ENCODE measurements at places on chromosomes 1 and 21.

DNA sequence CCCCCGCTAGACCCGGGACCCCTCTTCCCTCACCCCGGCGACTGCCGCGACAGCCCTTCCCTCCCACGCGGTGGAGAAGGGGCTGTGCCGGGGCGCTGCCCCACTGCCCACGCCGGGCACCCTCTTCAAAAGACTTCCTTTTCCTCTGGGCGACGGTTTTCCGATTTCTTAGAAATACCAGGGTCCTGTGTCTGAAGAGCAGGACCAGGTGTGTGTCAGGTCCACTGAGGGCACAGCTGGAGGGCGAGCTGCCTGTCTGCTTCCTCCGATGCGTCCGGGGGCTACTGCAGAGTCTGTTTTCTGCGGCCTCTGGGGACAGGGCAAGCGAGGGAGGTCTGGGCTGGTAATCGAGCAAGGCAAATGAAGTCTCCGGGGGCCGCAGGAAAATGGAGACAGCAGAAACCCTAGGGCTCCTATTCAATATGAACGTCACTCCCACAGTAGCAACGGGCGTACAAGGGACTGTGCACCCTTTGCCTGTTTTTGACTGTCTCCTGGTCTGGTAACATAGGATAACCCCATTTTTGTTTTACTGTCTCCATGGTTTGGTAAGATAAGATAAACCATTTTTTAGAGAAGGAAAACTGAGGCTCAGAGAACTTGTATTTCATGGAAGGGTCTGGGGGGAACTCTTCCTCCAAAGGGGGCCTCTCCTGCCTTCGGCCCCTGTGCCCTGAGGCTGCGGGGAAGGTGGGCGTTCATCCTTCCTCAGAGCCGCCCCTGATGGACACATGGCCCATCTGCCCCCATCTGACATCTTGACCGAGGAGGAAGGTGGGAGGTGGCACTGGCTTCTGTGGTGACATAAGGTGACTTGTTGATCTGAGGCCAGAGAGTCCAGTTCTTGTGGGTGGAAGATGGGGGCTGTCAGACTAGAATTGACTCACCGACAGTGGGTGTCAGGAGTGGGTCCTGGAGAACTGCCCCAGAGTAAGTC, 970 bp downstream of the TNFRSF1B start:
- peak; percentile 59 for DNase-seq

GRCh38 chr1:244339073-244339692, 112.5 kb downstream of the ADSS2 start:
- DNase-seq, result no peak

- no peak for DNase-seq
These were observed 471 bp upstream of the ADPRS start for GRCh38 chr1:36088265-36088576.

DNA sequence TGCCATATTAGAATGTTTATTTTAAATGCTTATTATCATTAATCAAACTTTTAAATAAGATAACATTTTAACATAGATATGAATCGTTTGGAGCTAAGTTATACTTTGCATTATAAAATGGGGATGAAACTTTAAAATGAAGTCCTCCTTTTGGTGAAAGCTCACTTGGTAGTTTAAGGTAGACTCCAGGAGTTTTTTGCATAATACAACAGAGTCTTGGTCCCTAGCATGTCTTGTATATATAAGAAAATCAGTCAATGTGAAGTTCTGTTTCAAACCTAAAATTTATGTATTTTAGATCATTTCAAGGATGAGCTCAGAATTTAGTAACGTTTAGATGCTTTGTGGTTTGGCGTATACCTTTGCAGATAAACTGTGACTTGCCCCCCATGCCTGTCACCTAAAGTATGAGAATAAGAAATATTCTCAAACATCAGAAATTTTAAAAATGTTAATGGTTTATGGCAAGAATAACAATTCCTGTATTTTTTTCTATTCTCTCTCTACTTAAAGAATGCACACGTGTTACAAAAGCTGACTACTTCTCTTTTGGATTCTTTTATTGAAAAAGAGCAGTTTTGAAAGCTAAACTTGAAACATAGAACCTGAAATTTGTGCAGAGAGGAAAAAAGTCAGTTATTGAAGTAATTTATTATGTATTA, 3.8 kb downstream of the NFIA start:
- DNase-seq, result no peak

DNA sequence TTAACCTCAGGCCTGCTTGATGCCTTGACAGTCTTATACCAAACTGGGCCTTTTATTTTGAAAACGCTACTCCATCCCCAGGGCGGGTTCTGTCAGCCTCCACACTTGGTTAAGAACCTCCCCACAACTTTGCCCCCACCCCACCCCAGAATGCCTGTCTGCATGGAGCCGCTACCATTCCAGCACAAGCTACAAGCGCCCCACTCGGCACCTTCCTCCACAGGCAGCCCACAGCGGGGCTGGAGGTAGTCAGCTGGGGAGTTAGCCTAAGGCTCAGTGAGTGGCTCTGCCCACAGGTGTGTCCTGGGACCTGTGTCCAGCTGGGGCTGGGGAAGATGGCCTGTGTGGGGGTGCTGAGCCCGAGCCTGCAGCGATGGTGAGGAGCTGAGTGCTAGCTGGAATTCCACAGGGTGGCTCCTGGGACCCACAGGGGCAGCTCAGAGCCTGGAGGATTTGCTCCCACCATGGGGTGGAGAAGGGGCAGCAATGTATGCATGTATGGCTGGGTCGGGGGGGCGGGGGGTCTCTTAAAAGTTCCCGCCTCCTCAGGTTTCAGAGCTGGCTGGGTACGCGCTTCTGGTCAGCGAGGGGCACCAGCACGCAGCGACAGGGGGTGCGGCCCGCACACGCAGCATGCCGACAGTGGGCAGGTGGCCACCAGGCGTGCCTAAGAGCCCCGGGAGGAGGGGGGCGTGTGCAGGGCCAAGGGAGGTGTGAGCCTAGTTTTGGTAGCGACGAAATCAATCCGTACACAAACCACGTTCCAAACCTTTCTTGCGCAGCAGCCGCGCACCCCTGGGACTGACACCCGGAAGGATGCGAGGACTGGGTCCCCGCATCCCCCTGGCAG, 917 bp downstream of the ETNK2 start:
- DNase-seq, result no peak

DNA sequence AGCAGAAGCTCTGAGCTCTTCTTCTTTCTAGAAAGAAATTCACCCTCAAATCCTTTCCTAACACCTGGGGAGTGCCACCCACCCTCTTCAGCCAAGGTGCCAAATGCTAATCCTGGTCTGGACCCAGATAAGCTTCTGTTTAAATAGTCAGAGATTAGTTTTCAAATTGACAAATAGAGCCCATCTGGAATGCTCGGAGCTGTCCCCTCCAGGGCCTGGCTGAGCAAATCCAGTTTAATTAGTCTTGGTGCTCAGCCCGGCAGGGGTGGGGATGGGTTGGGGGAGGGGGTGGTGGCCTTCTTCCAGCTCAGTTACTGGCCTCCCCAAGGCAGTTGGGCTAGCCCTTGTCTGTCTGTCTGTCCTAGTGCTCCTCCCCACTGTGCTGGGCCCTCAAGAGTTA, 269.5 kb downstream of the GRIK3 start:
- DNase-seq, result no peak

DNA sequence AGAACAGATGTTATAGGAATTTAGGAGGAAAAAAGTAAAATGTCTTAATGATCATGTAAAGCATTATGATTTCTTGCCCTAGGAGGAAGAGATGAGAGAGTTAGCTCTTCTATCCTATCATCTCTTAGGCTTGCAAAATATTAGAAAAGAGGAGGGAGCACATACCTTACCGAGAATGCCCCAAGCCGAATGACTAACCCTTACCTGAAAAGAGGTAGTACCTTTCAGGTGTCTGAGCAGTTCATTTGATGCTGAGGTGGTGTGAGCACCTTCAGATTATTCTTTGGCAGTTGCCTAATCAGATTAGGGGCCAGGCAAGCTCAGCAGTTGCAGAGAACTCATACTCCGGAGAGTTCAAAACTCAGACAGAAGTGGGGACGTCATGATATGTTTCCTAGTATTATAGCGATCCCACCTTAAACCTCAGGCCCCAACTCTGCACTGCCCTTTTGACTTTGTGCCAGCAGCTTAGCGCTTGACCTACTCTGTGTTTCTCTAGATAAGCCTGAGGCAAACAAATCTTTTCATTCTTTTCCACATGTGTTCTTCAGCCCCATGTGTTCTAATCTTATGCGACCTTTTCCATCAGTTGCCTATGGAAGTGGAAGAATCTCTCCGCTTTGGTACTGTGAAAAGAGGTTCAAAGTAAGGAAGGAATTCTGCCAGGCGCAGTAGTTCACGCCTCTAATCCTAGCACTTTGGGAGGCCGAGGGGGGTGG, 52.5 kb downstream of the ATP2B4 start:
- DNase-seq, result no peak

GRCh38 chr1:16204634-16205333, 7.7 kb downstream of the ARHGEF19 start:
- peak; percentile 43 for DNase-seq

DNA sequence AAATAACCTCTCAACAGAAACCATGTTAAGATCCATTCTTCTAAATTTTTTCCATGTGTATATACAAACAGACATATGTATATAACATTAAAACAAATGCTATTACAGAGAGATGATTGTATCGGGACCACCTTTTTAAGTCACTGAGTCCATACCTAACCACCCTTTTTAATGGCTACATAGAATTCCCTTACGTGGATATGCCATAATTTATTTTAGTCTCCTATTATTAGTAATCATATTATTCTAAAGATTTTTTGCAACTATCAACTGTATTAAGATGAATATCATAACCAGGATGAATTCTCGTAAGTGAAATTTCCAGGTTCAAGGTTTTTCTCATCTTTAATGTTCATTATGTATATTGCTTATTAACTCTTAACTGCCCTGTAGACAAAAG, 259.7 kb downstream of the HHAT start:
- no peak for DNase-seq

DNA sequence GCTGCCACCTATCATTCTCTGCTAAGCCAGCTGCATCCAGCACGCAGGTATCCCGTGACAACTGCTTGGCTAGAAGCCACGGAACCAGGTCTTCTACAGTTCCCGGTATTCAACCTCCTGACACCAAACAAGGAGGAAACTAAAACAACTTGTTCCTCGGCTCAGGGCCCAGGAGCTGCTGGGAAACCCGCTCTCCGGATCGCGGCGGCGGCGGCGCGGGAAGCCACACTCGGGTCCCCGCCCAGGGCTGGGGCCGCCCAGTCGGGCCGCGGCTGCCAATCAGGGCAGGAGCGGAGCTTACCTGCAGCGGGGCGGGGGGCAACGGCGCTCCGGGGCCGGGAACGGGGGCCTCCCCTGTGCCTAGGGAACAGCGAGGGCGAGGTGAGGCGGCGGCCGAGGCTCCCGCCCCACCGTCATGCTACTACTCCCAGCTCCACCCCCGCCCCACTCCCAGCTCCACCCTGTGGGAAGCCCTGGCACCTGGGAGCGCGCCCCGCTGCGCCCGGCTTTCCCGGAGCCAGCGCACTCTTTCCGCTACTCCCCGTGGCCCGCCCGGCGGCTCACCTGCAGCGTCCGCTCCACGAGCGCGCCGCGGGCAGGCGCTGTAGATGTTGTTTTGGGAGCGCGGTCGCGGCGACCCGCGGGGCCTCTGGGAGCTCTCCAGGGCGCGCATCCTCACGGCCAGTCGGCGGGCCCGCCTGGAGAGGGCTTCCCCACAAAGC, 12.1 kb downstream of the IL24 start:
- peak; percentile 72 for DNase-seq

DNA sequence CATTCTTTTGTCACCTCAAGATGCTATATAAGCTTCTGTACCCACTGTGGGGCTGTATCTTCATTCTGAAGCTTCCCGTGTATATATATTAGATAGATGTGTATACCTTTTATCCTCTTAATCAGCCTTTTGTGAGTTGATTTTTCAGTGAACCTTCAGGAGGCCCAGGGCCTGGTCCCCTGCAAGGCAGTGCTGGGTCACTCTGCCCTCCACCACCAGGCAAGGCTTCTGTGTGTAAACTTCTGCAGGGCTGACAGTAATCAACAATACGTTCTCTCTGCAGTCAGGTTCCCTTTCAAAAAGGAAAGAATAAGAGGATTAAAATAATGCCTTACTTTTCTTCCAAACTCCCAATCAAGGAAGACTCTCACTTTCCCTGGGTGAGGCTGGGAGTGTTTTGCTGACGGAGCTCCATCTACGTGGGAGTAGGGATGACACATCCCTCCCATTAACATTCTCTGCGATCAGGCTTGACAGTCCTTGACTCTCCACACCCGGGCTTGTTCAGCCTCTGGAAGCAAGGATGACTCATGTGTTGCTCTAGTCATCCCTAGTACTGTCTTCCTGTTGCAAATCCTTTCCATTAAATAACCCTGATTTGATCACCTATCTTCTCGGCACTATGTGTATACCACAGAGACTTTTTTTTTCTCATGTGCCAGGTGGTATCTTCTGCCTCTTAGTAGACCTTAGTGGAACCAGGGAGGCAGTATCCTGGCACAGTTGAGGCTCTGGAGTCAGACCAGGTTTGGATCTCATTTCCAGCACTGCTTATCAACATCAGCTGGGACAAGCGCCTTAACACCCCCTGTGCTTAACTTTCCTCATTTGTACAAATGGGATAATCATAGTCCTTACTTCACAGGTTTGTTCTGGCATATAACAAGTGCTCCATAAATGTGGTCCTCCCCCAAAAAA, 70.3 kb upstream of the KCNK1 start:
- no peak for DNase-seq

DNA sequence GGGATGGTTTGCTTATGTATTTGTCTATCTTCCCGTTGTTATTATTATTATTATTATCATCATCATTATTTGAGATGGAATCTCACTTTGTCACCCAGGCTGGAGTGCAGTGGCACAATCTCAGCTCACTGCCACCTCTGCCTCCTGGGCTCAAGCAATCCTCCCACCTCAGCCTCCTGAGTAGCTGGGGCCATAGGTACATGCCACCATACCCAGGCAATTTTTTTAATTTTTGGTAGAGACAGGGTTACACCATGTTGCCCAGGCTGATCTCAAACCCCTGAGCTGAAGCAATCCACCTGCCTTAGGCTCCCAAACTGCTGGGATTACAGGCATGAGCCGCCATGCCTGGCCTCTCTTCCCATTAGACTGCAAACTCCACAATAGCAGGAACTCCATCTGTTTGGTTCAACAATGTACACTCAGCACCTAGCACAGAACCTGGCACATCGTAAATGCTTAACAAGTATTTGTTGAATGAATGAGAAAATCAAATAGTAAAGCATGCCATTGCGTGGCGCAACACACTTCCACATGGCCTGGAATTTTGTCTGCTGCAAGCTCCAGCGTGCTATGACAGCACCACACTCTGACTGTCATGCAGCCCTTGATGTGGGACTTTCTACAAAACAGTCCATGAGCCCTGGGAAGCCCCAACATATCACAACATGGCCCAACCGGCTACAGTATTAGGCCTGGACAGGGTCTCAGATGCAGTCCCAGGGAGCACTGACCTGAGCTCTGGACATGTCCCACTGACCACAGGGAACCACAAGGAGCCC, 3.8 kb upstream of the TINAGL1 start:
- peak; percentile 4 for DNase-seq
